ENCODE measurements at places on chromosomes 2 and 18.
A peak's percentile ranks its signal among the peaks of the same experiment; 100 is the strongest.

DNA sequence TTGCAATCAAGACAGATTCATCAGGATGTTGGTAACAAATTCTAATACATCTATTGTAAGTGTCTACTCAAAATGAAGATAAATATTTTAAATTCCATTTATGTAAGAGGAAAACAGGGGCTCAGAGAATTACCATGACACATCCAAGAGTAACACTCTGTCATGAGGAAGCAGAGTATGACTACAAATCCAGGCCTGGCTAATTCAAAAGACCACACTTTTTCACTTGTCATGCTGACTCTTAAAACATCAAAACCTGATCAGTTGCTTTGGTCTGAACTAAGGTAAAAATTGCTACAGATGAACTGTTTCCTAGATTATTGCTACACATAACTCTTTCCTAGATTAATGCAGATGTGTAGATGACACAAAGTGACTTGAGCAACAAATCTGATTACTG is 880.6 kb downstream of the TSN start:
- no peak for DNase-seq

- DNase-seq: peak; percentile 69
Observed at GRCh38 chr18:79484661-79485621, 89.2 kb downstream of the NFATC1 start.

- no peak for DNase-seq
Observed at GRCh38 chr2:25226827-25227226, 58.4 kb upstream of the POMC start.

DNA sequence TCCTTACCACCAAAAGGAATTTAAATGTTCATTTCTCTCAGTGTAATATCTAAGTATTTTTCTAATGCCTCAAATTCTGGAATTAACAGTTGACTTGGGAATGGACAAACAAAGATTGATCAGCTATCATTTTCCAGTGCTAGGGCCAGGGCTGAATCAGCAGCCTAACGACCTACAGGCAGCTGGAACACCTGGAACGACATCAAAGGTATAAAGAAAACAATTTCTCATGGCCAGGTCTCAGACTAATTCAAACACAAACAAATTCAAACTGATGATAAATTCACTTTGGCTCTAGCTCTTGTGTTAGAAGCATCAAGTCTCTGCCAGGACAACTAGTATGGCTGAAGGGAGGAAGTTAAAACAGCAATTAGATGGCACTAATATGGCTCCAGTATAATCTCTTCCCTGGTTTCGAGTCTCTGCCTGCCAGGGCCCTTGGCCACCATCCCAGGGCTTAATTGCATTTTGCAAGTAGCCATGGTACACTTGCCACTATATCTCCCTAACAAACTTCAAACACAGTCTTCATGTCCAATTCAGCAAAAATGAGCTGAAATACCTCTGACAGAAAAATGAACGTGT is 70.2 kb upstream of the FSHR start:
- DNase-seq: no peak

GRCh38 chr2:200968735-200969134 is 5.3 kb upstream of the ORC2 start:
- no peak for DNase-seq

DNA sequence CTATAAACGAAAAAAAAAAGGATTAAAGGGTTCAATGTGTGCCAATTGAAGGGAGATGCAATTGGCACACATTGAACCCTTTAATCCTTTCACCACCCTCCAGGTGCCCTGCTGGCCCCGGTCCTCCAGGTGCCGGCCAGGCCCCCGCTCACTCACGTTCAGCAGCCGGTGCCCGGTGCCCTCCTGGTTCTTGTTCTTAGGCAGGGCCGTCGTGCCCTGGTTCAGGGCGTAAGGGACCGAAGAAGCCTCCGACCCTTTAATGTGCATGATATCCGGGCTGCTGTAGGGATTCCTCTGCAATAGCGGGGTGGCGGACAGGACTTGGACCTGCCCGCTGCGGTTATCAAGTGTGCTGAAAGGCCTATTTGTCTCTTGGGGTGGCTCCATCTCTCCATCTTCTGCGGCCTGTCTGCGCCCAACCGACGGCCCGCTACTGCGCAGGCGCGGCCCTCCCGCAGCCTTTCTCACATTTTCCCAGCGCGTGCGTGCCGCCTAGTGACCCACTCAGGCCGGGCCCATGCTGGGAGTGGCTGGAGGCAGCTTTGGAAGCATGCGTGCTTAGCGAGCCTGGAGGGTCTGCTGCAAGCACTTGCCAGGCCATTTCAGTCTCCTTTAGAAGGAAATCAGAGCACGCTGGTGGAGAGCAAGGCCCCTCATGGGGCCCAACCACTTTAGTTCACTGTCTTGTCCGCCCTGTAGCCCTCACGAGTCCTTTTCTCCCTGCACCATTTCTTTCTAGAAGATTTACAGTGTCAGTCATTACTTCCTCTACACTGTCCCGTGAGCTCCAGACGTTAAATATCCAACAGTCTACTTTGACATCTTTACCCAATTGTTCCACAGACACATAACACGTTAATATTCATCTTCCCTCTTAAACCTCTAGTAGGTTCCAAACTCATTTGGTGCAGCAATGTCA is 24.3 kb downstream of the TMEM237 start:
- no peak for DNase-seq

DNA sequence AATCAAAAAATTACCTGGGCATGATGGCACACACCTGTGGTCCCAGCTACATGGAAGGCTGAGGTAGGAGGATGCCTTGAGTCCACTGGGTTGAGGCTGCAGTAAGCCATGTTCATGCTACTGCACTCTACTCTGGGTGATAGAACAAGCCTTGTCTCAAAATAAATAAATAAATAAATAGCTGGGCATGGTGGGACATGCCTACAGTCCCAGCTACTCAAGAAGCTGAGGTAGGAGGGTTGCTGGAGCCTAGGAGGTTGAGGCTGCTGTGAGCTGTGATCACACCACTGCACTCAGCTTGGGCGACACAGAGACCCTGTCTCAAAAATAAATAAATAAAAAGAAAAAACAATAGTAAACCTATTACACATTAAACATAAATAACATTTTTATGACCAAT is 3.0 kb downstream of the AP1S3 start:
- DNase-seq: no peak

- peak; percentile 34 for DNase-seq
Observed at GRCh38 chr2:69241093-69241492, 145.9 kb downstream of the GFPT1 start.

- DNase-seq: no peak
Observed at GRCh38 chr2:101956465-101957438, 35.0 kb upstream of the IL1R2 start.
